G401 (cell line): ENCODE measurements at places on chromosomes 4 and X. TPM values are rescaled to one million over a fixed set of nuclear protein-coding genes. Genes with fewer than 3 reads are reported as not detected.
A peak's percentile ranks its signal among the peaks of the same experiment; 100 is the strongest.

Gene ANXA3
- 0.18 TPM in 1 of 2 replicates, not detected in the other for total RNA-seq

GRCh38 chr4:45350438-45350837, 624.1 kb upstream of the GNPDA2 start:
- peak; percentile 8 for DNase-seq

DNA sequence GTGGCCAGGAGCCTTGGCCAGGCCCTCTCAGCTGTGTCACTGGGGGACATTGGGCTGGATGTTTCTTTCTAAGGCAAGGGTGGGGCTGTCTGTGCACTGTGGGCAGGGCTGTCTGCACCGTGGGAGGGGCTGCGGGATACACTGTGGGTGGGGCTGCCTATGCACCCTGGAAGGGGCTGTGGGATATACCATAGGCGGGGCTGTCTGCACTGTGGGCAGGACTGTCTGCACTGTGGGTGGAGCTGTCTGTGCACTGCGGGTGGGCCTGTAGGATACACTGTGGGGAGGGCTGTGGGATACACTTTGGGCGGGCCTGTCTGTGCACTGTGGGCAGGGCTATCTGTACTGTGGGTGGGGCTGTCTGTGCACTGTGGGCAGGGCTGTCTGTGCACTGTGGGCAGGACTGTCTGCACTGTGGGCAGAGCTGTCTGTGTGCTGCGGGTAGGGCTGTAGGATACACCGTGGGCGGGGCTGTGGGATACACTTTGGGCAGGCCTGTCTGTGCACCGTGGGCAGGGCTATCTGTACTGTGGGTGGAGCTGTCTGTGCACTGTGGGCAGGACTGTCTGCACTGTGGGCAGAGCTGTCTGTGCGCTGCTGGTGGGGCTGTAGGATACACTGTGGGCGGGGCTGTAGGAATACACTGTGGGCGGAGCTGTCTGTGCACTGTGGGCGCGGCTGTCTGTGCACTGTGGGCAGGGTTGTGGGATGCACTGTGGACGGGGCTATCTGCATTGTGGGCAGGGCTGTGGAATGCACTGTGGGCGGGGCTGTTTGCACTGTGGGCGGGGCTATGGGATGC, 31.1 kb downstream of the ACOX3 start:
- DNase-seq: no peak

GRCh38 chr4:156723951-156724668, 247.5 kb downstream of the PDGFC start:
- no peak for DNase-seq
